Fibroblast of lung (primary cell): ENCODE measurements at places on chromosomes 12 and 14. TPM values are rescaled to one million over a fixed set of nuclear protein-coding genes. Genes with fewer than 3 reads are reported as not detected.

The OR8S1 gene
- total RNA-seq = not detected in 2 replicates

The KRT85 gene
- not detected in 2 replicates for total RNA-seq

The HOXC4 gene
- total RNA-seq = 0.17 and 0.26 TPM in 2 replicates

The LRRC9 gene
- not detected in 2 replicates for total RNA-seq

The LLPH gene
- 5.8 and 6.7 TPM in 2 replicates for total RNA-seq

The CCDC197 gene
- not detected in 2 replicates for total RNA-seq

The SERPINA1 gene
- total RNA-seq = under 0.01 TPM in 1 of 2 replicates, not detected in the other

The CTSG gene
- not detected in 2 replicates for total RNA-seq

The GPX2 gene
- not detected in 2 replicates for total RNA-seq

The KRT74 gene
- total RNA-seq = not detected in 2 replicates

The BRI3BP gene
- 2.5 and 2.6 TPM in 2 replicates for total RNA-seq

The HOXC9 gene
- 0.26 TPM in 1 of 2 replicates, not detected in the other for total RNA-seq
